HFF-Myc (cell line): ENCODE measurements at places on chromosomes 6 and 20.

DNA sequence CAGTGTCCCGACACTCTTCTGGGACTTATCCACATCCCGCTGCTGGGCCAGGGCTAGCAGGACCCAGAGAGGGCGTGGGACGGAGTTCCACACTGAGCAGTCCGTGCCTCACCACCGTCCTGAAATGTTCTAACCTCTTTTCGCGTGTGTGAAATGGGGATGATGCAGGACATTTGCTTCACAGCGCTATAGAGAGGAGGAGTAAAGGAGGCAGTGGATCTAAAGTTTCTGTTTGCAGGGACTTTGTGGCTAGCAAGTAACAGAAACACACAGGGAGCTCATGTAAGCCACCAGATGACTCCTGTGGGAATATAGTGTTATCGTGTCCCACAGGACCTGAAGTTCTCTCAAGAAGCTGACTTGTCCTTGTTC is 634 bp downstream of the ITPA start:
- no peak for DNase-seq

DNA sequence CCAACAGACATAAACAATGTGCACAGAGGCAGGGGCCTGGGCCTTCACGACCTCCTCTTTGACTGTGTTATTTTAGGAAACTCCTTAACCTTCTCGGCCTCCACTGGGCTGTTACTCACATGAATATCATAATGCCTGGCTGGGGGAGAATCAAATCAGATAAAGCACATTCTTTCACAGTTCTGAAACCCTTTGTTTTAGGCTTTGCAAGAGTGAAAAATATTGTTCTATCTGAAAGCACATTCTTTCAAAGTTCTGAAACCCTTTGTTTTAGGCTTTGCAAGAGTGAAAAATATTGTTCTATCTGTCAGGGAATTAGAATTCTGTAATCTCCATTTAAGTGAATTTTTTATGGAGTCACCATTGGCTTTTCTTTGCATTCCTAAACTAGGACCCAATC is 50.7 kb upstream of the SYNDIG1 start:
- no peak for DNase-seq

GRCh38 chr6:93604951-93605350 is 185.6 kb upstream of the EPHA7 start:
- DNase-seq: no peak

DNA sequence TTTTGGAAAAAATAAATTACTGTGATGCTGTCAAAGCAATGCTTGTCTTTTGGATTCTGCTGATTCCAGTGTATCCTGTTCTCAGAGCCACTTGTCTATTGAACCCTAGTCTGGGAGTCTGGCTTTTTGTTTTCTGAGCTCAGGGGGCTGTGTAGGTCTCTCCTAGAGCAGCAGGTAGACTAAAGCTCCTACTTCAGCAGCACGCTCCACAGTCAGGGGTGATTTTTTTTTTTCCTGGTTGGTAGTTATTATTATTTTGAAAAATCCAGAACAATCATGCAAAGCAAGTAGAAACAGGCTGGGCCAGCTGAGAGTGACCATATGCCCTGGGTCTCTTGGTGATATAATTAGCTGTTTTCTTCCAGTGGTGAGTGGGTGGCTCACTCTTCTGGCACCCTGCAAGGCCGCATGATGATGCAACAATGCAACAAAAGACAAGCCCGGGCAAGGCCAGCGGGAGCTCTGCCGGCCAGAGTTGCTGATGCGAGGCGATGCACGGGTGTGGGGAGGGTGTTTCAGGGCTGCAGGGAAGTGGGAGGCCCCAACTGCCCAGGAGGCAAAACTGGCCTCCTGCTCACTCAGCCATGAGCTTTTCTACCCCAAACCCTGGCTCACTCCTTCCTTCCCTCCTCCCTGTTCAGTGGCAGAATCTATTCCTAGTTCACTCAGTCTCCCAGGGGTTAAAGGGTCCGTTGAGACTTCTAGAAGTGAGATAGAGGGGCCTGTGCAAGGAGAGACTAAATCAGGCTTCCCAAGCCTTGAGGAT is 11.5 kb upstream of the CDKN1A start:
- no peak for DNase-seq

- DNase-seq: no peak
Measured at GRCh38 chr6:143283887-143284645, 166.4 kb downstream of the ADAT2 start.

DNA sequence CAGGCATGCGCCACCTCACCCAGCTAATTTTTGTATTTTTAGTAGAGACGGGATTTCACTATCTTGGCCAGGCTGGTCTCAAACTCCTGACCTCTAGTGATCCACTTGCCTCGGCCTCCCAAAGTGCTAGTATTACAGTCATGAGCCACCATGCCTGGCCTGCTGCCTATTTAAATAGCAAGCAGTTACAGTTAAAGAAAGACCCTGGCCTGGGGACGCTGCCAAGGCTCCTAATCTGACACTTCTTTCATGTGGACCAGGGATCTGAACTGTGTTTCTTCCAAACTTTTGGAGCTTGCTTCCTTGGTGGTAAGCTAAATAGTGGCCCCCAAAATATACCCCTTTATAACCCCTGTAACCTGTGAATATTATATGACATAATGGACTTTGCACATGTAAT is 15.3 kb downstream of the PPARD start:
- DNase-seq: no peak

DNA sequence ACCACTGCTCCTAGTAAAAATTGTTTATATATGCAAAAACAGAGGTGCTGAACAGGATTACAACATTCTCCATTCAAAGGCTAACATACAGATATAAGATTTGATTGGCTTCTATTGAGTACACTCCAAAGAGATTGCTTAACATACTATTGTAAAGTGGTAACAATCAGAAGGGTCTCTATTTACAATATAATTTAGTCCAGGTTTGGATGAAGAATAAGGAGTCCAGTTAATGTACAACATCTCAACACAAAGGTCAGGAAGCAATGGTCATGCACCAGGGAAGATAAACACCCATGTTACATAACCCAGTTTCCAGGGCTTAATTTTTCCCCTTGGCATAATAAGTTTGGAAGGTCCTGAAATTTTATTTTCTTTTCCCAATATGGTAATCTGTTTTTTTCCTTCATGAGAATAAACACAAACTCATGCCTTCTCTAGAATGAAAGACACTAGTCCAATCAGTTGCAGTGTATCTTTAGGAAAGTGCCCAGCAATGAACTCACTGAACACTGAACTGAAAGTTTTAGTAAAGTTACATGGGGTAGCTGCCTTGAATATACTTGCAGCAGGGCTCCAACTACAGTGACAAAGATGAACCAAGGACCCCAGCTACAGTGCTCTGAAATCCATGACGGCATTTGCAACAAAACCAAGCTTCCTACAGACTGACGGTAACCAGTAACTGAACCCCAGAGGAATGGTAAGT is 255.3 kb upstream of the GJE1 start:
- DNase-seq: no peak

DNA sequence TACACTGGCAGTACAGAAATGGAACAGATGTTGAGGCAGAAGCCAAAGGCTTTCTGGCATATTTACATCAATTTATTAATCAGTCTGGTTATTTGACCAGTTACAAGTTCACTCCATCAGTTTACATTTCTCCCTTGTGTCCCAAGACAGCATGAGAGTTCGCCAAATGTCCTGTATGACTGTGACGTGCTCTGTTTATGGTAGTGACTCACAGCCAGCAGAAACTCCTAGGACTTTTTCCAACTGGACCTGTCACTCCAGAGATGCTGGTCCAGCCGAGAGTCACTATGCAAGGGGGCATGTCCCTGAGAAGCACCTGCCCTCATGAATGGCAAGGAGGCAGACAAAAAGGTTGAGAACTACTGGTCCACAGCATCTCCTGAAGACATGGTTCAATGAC is 160.0 kb downstream of the LRFN2 start:
- DNase-seq: no peak

DNA sequence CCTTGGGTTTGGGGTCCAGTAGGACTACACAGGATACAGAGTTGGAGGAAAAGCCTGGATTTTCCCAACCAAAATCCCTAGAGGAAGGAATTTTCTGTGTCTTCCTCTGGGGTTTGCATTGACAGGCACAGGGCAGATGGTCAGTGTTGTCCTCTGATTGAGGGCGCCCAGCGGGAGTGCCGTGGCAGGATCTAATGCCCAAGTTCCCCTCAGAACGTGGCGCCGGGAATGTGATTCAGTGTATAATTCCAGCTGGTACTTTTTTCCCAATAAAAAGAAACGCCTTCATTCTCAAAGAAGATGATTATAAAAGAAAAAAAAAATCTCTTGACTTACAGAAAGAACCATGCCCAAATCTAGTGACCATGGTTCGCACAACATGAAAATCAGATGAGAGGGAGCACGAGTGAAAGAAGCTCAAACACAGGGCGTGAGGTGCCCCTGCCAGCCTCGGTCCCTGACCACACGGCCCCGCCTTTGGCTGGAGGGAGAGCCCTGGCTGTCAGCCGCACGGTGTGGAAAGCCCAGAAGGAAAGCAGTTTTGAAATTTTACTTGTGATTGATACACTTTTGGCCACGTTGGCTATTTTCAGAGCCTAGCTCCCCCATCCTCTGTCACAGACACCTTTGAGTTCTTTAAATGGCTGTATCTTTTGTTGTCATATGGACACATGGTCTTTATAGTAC is 31.6 kb downstream of the VEGFA start:
- no peak for DNase-seq

DNA sequence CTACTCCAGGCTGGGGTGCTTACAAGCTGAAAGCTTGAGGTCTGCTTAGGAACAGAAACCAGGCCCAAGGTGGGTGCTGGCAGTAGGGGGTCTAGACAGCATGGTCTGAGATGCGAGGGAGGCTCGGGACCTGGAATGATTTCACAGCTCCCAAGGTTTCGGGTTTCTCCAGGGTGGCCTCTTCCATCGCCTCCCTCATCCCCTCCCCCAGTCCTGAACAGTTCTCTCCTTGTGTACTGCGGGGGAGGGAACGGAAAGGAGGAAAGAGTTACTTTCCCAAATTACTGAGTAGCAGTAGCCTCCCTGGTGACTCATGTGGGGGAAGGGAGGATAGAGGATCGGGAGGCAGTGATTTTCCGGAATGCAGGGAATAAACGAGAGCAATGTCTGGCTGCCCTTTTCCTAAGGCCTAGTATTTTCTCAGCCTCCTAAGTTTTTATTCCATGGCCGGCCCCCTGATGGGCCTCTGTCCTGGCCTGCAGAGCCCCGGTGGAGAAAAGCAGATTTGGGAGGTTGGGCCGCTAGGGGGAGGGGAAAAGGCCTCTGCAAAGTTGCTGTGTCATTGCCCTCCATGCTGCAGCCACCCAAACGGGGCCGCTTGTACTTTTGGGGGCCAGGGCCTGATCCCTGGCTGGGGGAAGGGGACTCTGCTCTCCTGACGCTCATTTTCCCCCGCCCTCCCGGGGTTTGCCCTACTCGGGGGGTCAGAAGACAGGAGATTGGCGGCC is 1.5 kb downstream of the BRD2 start:
- DNase-seq: peak; percentile 93

GRCh38 chr6:73604461-73604860 is 49.3 kb downstream of the SLC17A5 start:
- no peak for DNase-seq

GRCh38 chr6:101509536-101509935 is 116.0 kb downstream of the GRIK2 start:
- no peak for DNase-seq

DNA sequence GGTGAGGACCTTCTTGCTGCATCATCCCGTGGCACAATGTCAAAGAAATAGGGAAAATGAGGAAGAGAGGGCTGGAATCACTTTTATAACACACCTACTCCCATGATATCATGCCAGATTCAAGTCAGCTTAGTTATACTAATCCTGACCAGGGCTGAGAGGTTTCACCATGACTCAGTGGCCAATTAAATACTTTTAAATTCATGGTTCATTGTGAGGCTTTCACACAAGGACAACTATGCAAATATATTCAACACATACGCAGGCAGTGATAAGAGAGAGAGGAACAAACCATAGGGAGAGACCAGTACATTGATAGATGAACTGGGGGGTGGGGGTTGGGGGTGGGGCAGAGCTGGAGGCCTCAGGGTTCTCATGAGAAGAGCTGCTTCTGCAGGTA is 313.1 kb downstream of the LRFN2 start:
- no peak for DNase-seq

DNA sequence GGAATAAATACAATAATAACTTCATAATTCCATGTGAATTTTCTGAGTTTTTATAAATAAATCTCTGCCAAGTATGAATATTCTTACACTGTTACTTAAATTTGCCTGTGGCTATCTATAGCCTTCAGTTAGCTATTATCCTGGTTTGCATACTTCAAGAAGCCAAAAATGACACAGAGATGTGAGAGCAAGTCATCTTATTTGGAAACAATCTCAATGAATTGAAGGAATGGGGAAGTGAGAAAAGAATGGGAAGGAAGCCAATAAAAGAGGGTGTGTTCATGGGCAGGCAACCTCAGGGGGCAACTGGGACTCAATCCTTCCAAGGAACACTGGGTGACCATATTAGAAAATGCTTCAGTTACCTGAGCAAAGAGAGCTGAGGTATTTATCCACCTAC is 9.9 kb downstream of the HAO1 start:
- no peak for DNase-seq

- DNase-seq: no peak
Measured at GRCh38 chr20:34369265-34369664, 6.2 kb downstream of the ITCH start.

- no peak for DNase-seq
Measured at GRCh38 chr6:158938811-158939254, 61.2 kb downstream of the RSPH3 start.

DNA sequence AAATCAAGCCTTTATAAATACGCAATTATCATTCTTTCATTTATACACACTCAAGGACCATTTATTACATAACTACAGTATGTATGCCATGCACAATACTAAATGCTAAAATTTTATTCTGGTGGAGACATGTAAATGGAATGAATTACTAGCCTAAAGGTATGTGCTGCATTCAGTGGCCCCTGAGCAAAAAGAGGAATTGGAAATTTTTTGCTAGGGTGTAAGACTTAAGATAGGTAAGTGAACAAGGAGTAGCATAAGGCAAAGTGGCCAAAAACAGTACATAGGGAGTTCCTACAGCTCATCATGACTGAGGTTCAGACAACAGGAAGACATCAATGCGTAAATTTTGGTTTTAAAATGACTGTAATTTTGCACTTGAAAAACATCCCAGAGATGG is 2.3 kb upstream of the MTFR2 start:
- no peak for DNase-seq

- no peak for DNase-seq
Measured at GRCh38 chr6:136072691-136073090, 177.4 kb downstream of the MTFR2 start.

GRCh38 chr20:2692036-2692885 is at the start of gene EBF4:
TSS of gene EBF4 (plus strand) at chr20:2692780. CDS start at chr20:2693646, 866 bp downstream.
- no peak for DNase-seq

DNA sequence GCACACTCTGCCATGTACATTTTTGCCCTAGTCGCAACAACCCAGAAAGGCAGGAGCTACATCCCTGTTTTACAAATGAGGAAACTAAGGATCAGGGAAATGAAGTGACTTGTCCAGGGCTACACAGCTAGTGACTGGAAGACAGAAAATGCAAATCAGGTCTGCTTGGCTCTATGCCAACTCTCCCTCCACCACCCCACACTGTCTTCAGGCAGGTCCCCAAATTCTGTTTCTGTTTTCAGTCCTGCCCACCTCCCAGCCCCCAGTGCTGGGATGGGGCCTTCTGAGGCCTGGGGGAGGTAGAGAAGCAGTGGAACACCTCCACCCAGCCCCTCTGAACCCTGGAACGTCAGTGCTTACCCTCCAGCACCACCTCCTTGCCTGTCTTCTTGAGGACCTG is 5.1 kb downstream of the SNTA1 start:
- no peak for DNase-seq
